Right cardiac atrium (tissue), 5 donors: ENCODE measurements at places on chromosomes 2 and 18. TPM values are rescaled to one million over a fixed set of nuclear protein-coding genes. Genes with fewer than 3 reads are reported as not detected.

UPP2 gene
- not detected for total RNA-seq

- peak; percentile 87 for DNase-seq
Measured at GRCh38 chr2:162261032-162261945, 18.0 kb upstream of the FAP start.

DNA sequence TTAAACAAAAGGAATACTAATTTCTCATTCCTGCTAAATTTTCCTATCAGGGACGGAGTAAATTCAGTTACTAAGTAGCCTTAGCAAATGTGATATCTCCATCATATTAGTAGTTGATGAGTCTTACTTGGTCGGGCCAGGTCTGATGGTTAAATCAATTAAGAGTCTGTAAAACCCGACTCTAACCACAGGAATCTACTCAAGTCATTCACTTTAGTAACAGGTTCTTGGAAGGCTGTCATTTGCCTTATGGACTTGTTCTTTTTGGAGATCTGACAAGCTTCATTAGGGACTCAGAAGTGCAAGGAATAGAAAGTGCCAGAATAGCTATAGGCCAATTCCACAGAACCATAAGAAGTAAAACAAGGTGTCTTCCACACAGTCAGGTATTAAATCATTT, 119.0 kb downstream of the GCA start:
- DNase-seq = no peak

TACR1 gene
- total RNA-seq = 0.21 TPM

- no peak for DNase-seq
Measured at GRCh38 chr2:70941186-70941585, 5.5 kb downstream of the ATP6V1B1 start.

GRCh38 chr2:159065313-159065712, 96.9 kb downstream of the TANC1 start:
- DNase-seq = no peak

GRCh38 chr2:197356136-197356535, 45.6 kb upstream of the ANKRD44 start:
- DNase-seq = no peak

- no peak for DNase-seq
Measured at GRCh38 chr2:26786207-26787028, 562 bp downstream of the CENPA start.

DNA sequence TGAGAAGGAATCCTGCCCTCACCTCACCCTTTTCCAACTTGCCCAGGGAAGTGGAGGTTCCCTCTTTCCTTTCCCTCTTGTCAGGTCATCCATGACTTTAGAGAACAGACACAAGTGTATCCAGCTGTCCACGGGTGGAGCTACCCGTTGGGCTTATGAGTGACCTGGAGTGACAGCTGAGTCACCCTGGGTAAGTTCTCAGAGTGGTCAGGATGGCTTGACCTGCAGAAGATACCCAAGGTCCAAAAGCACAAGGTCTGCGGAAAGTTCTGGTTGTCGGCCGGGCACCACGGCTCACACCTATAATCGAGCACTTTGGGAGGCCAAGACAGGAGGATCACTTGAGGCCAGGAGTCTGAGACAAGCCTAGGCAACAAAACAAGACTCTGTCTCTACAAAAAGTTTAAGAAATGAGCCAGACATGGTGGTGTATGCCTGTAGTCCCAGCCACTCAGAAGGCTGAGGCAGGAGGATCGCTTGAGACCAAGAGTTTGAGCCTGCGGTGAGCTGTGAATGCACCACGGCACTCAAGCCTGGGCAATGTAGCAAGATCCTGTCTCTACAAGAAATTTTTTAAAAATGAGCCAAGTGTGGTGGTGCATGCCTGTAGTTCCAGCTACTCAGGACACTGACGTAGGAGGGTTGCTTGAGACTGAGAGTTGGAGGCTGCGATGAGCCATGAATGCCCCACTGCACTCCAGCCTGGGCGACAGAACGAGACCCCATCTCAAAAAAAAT, 14.0 kb upstream of the CNDP1 start:
- no peak for DNase-seq

- DNase-seq = no peak
Measured at GRCh38 chr18:47397671-47398319, 146.3 kb upstream of the SKOR2 start.

GRCh38 chr2:230723363-230723762, 10.7 kb downstream of the CAB39 start:
- DNase-seq = peak; percentile 13

DNA sequence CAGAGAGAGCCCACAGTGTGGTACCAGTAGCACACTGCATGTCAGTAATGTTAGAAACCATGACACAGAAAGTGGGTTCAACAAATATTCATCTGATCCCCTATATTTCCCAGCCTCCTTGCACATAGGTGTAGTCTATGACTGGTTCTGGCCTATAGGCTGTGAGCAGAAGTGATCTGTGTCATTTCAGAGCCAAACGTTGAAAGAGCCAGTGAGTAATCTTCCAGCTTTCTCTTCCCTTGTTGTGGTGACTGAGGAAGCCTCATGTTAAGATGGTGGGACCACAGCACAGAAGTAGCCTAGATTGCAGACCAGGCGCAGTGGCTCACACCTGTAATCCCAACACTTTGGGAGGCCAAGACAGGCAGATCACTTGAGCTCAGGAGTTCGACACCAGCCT, 4.1 kb downstream of the TMEM237 start:
- no peak for DNase-seq

DNA sequence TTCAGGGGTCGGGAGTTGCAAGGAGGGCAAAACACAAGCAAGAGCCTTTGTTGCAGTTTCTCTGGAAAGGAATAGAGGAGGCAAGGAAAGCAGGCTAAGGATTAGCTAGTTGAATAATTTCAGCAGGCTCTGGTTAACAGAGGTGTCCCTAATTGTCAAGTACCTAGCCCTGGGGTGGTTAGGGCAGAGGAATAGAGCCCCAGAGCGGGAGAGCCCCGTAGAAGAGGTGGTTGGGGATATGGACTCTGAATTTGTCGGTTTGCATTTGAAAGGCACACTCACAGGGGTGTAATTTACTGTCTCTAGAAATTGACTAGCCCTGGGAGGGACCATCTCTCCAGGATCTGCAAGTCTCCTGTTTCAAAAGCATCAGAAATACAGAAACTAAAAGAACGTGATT, 1030.2 kb downstream of the TMEM182 start:
- DNase-seq = no peak

DNA sequence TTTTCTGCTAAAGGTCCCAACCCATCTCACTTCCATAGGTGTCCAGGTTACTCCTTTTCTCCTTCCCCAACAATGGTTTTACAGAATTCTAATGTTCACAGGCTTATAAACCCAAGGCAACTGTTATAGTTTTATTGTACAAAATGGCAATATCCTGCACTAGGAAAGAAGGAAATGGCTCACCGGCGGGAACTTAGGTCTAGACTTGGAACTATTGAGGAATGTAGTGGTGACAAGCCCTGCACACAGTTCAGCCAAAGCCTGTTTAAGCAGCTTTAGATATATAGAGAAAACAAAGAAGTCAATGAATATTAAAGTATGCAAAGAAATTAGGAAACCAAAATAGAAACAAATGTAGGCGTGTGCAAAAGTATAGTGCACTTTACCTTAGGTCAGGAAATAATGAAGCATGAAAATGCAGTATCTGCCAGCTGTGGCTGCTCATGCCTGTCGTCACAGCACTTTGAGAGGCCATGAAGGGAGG, 22.7 kb upstream of the KCNG3 start:
- no peak for DNase-seq

DNA sequence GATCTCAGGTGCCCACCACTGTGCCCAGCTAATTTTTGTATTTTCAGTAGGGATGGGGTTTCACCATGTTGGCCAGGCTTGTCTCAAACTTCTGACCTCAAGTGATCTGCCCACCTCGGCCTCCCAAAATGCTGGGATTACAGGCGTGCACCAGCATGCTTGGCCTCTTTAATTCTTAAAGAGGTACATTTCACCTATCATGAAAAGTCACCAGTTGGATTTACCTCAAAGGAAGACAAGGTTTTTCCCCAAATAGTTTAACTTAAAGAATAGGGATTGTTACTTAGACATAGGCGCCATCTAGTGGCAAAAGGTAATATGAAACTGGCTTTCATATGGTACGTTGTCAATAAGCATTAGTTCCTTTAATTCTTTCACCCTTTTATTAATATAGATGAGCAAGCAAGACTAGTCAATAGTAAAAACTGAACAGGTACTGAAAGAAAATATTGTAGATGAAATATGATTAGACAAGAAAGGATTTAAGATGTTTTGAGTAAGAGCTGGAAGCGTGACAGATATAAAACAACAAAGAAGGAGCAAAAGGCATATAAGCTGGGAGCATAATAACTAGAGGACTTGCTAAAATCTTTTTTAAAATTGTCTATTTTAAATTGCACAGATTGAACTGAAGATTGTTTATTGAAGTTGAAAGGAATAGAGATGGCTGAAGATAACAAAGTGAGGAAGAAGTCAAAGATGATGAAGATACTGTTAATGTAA, 35.0 kb upstream of the PSMD14 start:
- no peak for DNase-seq

DNA sequence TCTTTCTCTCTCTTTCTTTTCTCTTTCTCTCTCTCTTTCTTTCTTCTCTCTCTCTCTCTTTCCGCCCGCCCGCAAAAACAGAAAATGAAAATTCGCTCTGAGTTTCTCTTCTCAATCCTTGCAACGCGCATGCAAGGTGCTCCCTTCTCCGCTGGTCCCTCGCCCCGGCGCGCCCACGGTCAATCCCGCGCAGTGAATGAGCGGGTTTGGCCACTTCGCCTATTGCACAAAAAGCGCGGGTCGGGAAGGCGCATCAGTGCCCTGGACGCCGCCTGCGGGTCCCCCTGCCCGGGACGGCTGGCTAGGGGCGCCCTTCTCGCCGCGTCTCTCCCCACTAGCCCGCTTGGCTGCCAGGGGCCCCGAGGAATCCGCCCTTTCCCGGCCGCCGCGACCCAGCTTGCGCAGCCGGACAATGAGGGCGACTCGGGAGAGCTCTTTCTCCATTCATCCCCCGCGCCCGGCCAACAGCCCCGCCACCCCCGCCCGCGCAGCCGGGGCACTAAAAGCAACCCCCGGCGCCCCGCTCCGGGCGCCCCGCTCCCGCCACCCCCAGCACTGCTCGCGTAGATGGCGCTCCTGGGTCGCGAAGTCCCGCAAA, 706 bp downstream of the LAMA1 start:
- no peak for DNase-seq

L3MBTL4 gene
- 36.9 TPM for total RNA-seq

CIAO1 gene
- 52.2 TPM for total RNA-seq

CELF4 gene
- total RNA-seq = 1.1 TPM

RPRD1A gene
- 45.5 TPM for total RNA-seq

GRCh38 chr2:181682026-181682789, 1.9 kb upstream of the NEUROD1 start:
- DNase-seq = no peak

- DNase-seq = no peak
Measured at GRCh38 chr2:44360749-44361329, 455 bp downstream of the PREPL start.

MAP2 gene
- total RNA-seq = 6.2 TPM

GRCh38 chr18:42937436-42937835, 178.0 kb downstream of the RIT2 start:
- no peak for DNase-seq

DNA sequence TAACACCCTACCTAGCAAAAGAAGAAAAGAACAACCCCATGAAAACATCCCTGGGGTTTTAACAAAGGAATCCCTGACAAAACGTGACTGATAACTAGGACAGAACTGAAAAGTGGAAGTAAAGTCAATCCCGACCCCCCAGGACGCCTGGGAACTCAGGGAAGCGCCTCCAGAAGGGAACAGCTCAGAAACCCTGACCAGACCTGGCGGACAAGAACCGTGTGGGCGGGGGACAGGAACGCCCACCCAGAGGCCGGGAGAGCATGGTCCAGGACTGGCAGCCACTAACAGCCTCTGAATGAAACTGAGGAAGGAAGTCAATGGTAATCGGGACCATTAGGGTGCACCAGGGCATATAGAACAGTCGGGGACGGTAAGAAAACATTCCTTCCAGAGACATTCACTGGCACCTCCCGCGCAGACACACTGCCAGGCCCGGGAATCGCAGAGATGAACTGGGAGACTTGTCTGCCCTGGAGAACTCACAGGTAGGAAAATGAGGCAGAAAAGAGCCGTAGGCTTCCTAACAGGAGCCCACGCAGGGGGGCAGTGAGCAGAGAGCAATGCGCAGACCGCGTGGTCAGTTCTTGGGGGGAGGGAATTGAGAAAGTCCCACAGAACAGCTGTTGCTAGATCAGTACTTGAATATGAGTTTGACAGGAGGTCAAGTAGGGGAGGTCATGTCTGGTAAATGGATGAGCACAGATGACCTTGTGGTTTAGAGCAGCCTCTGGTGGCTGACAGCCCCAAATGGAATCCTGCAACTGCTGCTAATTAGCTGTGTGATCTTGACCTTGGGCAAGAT, 1.3 kb upstream of the TBC1D8 start:
- DNase-seq = peak; percentile 79

DNA sequence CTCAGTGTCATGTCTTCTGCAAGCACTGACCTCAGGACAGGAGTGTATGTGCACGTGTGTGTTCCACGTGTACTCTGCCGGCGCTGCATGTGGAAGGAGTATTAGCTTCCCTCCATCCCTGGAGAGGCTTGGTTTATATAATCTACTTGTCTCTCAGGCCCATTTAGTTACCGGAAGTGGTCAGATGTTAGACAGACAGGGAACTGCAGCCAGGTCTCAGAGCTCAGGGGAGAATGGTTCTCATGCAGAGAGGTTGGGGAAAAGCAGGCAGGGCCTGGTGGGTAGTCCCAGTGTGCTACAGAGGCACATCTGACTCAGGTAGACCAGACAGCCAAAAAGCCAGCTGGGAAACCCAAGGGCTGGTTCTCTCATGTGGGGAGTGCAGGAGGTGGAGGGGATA, 167.9 kb downstream of the CTIF start:
- DNase-seq = no peak

- DNase-seq = no peak
Measured at GRCh38 chr18:74529378-74529777, 4.9 kb upstream of the CNDP1 start.

DES gene
- 7,466 TPM for total RNA-seq

DNA sequence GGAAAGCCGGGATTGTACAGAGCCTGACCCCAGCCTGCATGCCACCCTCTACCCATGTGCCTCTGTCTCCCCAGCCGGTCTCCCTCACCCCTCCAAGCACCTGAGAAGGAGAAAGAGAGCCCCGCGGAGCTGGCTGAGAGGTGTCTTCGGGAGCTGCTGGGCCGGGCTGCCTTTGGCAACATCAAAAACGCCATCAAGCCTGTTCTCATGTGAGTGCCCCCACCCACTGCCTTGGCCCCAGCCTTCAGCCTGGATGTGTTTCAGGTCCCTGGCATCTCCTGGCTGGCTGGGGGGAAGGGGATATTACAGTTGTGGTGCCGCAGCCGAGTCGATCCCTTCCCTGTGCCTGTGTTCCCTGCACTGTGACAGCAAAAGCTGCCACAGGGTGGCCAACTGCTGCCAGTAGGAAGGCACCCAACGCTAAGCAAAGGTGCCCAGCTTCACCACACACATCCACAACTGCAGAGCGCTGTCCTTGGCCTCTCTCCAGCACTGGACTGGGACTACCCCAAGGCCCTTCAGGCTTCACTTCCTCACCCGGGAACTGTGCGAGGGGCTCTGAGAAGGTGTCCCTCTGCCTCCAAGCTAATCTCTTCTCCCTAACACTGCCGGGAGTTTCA, 38.4 kb downstream of the POMC start:
- DNase-seq = no peak

UGT1A5 gene
- not detected for total RNA-seq

- peak; percentile 21 for DNase-seq
Measured at GRCh38 chr2:233799087-233799665, 21.0 kb downstream of the MROH2A start.

- DNase-seq = no peak
Measured at GRCh38 chr18:63586431-63586830, 712 bp upstream of the SERPINB13 start.

GRCh38 chr2:7012141-7012764, 95.0 kb downstream of the RNF144A start:
- no peak for DNase-seq

- DNase-seq = no peak
Measured at GRCh38 chr18:9038277-9038871, 64.1 kb upstream of the NDUFV2 start.

GRHL1 gene
- 2.5 TPM for total RNA-seq
